ENCODE measurements at places on chromosomes 7 and 10.

- peak; percentile 74 for DNase-seq
These were observed 194.4 kb upstream of the TCF7L2 start for GRCh38 chr10:112755446-112756234.

DNA sequence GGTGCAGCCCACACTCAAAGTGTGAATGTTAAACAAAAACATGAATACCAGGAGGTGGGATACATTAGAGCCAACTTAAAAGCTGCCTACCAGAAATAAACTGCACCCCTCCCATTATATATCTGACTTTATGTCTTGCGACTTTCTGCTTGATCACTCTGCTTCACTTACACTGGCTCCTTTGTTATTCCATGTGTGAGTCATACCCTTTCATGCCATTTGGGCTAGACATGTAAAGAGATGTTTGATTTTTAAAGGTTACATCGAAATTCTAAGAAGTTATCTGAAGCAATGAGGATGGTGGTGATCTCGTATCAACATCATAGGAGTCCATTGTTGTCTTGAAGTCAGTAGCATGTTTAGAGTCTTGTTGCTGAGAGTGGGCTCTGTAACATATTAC lies 31.6 kb upstream of the ETV1 start:
- no peak for DNase-seq

- DNase-seq = no peak
These were observed 39.1 kb downstream of the GOLGA7B start for GRCh38 chr10:97888641-97889262.

DNA sequence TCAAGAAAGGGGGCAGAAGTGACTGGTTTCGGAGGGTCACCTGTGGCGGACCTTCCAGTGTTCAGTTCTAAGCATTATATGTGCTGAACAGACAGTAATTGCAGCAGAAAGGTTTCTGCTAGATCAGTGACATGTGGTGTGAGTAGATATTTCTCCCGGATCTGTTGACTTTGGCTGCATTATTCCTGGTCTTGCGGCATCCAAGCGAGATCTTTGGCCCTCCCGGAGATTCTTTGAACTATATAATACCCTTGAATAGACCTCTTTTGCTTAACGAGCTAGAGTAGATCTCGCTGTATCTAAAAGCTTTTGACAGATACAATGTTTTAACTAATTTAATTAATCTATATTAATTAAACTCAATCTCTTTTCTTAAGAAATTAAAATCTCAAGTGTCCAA lies 99.8 kb downstream of the PTN start:
- DNase-seq = no peak

GRCh38 chr7:12765431-12766100 lies 78.1 kb downstream of the ARL4A start:
- DNase-seq = no peak
